ENCODE measurements at places on chromosomes 1 and 21.

GRCh38 chr1:187490266-187490665 is 661.5 kb downstream of the PLA2G4A start:
- no peak for DNase-seq

- no peak for DNase-seq
Observed at GRCh38 chr1:19369396-19370090, 57.4 kb downstream of the SLC66A1 start.

GRCh38 chr1:163799190-163799805 is 477.5 kb downstream of the NUF2 start:
- no peak for DNase-seq

DNA sequence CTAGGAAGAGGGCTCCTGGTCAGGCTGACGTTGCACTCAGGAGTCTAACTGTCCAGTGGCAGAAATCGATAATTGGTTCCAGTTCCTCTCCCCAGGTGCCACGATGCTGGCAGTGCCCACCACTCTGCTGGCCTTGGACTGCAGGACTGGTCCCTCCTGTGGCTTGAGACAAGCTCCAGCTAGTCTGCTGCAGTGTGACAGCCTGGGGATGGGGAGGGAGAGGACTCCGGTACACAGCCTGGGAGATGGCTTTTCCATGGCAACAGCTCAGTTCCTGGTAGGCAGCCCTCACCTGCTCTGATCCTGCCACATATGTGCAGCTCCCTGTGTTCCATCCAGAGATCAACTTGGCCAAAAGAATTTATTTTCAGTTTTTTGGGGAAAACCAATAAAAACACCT is 239.3 kb downstream of the KCNJ6 start:
- no peak for DNase-seq

GRCh38 chr1:58848818-58849411 is 65.1 kb upstream of the JUN start:
- peak; percentile 34 for DNase-seq

DNA sequence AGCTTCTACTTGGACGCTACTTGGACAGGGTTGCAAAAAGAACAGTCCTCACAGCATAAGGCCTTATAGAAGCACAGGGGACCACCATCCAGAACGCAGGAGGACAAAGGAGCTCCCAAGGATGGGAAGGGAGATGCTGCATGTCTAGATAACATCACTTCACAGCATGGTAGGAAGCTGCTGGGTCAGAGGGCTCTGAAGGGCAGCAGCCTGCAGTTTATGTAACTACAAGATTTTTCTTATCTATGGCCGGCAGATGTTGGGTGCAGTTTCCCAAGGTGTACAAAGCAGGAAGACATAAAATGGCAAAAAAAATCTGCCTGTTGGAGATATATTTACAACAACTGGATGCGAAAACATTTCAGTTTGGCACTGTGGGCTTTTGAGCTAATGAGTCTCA is 45.3 kb upstream of the SLC5A9 start:
- DNase-seq = no peak

- no peak for DNase-seq
Observed at GRCh38 chr1:175984813-175985212, 222.3 kb downstream of the COP1 start.

DNA sequence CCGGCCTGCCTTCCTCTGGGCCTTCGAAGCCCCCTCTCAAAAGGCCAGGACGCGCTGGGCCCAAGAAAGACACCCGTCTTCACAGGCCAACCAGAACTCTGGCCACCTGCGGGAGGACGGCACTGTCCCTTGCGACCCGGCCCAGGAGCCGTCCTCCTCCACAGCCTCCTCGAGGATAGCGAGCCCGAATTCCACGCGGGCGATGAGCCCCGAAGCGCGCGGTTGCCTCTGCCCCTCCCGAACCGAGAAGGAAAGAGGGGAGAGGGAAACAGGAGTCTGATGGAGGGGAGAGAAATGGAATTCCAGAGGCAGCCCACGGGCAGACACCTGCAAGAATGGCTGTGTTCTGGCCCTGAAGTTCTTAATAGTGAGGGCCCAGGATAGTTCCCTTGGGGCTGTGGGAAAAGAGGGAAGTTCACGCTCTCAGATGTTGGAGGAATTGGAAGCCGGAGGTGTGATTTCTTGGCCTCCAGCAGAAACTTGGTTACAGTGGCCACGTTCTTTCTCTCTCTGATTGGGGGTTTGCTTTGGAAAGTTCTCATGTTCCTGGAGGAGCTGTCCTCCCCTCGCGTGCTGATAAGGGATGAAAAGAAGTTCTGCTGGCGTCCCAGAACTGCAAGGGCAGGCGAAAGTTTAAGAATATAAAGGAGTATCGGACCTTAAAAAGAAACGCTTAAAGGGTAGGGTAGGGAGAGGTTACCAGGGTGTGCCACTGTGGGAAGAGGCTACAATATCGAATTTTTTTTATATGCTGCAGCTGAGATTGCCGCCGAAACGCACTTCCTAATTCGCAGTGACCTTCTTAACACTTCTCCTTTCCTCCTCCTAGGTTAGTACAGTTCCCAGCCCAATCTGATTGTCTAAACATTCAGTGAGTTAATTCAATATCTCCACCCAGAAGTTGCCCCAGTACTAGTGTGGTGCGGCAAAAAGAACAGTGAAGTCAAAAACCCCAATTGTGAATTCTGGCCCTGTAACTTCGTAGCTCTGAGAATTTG is 5.8 kb upstream of the SLC44A5 start:
- no peak for DNase-seq

- DNase-seq = peak; percentile 77
Observed at GRCh38 chr1:100038660-100039287, 69.0 kb downstream of the SLC35A3 start.

DNA sequence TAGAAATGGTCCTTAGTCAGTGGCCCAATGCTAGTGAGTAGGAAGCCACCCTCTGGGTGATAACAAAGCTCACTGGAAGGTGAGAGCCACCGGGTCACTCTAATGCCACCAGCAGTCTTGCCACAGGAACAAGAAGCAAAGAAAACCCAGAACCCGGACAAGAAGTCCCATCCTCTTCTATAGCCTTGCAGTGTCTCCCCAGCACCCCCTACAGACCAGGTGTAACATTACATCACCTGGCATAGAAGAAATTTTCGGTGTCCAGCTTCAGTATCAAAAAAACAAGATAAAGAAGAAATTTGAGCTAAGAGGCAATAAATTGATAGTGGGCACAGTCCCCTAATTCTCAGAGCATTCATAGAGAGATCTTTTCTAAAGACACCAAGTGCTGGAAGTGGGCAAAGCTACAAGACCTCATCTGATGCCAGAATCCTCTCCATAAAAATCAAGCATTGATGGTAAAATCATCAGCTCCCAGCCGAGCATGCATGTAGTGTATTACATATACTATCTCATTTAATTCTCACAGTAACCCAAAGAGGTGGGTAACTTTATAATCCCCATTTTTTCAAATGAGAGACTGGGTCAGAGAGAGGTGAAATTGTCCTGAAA is 491.0 kb downstream of the MATN1 start:
- peak; percentile 14 for DNase-seq

- DNase-seq = no peak
Observed at GRCh38 chr1:53542551-53542950, 83.4 kb downstream of the DMRTB1 start.

GRCh38 chr1:217230412-217230811 is 400.5 kb downstream of the GPATCH2 start:
- no peak for DNase-seq

- DNase-seq = no peak
Observed at GRCh38 chr1:181310560-181310959, 172.8 kb upstream of the CACNA1E start.

DNA sequence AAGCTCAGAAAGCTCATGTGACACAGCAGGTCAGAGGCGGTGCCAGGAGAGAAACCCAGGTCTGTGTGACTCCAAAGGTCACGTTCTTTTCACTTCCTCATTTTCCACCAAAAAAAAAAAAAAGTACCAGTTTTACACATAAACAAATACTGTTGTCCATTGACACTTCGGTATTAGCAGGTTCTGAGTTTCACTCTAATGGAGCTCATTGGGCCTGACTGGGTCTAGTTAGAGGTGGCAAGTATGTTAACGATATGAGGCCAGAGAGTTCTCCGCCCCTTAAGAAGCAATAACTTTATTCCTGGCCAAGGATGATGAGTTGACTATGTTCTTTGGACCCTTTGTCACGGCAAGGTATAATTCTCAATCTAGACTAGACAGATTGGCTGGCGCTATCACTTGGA is 30.0 kb upstream of the SDE2 start:
- DNase-seq = peak; percentile 17

Measured in stimulated activated naive CD8-positive, alpha-beta T cell treated with anti-CD3 and anti-CD28 coated beads, Interleukin-15, Interleukin-2, amounts not matched to agents 100 U/mL and 50 U/mL, for 24 hours (primary cell).